Stimulated activated CD4-positive, alpha-beta T cell treated with anti-CD3 and anti-CD28 coated beads, Interleukin-2, amount 100 ng/mL, for 4 hours (primary cell): ENCODE measurements at places on chromosomes 12 and 14.

DNA sequence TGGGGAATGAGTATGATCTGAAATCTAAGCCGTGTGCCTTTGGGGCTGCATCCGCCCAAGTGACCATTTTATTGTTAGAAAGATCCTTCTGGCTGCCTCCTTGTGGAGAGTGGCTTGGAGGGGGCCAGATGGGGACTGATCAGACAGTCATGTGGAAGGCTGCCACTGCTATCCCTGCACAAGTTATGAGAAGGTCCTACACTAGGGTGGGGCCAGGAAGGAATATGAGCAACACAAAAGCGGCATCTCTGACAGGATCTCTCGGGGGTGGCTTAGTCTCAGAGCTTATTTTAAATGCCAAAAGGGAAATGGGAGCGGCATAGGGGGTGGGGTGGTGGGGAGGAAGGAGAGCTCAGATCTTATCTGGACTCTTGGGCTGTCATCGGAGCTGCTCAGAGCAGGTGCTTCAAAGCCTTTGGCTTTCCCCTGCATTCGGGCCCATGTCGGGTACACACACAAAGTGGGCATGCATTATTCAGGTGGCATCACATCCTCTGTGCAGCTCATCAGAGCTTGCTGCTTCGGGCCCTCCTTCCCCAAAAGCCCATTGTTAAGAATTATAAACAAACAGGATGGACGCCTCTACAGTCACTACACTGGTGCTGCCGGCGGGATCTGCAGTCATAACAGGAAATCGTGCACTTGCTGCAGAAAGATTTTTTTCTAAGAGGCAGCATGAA is 805.4 kb downstream of the VRK1 start:
- peak; percentile 37 for DNase-seq

GRCh38 chr12:49675137-49675536 is 32.1 kb downstream of the FMNL3 start:
- no peak for DNase-seq

DNA sequence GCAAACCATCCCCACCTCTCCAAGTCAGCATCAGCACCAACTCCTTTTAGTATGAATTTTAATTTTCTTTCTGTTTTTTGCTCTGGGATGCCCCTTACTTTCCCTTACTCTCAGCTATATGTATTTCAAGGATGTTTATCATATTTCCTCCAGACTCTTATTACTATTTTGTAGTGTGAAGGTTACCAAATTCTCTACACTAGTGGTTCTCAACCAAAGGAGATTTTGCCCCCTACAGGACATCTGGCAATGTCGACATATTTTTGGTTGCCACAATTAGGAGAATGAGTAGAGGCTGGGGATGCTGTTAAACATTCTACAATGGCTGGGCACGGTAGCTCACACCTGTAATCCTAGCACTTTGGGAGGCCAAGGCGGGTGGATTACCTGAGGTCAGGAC is 29.1 kb upstream of the SOS2 start:
- DNase-seq = peak; percentile 2

DNA sequence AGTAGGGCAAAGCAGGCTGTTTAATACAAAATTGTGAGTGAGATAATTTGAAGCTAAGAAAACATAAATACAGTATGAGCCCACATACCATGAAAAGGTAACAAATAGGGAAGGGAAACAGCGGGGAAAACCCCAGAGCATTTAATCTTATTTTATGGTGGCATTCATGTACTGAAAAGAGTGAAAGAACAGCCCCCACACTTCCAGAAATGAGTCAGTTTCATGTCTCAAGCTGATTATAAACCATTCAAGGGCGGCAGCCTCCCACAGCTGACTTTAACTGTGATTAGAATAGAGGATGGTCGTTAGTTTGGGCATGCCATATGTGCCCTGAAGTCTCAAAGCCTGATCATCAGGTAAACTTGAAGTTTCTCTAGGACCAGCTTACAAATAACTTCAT is 64.5 kb downstream of the FOXG1 start:
- DNase-seq = no peak

- DNase-seq = no peak
Observed at GRCh38 chr12:126483145-126484068, 1418.2 kb downstream of the AACS start.

GRCh38 chr12:78260976-78261375 is 430.3 kb downstream of the NAV3 start:
- no peak for DNase-seq

GRCh38 chr12:118970856-118971255 is 10.5 kb upstream of the SRRM4 start:
- DNase-seq = no peak

DNA sequence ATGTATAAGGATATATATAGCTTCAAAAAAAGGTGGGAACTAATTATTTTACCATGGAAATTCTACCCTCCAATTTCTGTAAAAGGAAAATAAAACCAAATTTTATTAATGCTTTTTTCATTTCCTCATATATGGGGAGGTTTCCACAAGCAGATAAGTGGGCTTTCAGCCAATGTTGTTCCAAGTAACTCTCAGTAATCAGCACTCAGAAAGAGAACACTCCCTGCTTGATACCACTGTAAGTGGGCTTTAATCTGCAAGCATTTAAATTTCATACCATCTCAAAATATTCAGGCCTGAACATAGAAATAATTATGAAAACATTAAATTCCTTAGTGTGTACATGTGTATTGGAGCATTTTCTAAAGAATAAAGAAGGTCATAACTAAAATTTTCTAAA is 827.6 kb downstream of the C12orf50 start:
- DNase-seq = no peak

DNA sequence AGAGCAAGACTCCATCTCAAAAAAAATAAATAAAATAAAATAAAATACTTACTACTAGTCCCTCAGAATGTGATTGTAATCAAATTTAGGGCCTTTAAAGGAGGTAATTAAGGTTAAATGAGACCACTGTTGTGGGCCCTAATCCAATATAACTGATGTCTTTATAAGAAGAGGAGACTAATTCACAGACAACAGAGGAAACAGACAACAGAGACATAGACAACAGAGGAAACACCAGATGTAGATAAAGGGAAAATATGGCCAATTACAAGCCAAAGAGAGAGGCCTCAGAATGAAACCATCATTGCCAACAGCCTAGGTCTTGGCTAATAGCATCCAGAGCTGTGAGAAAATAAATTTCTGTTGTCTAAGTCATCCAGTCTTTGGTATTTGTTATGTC is 669.0 kb upstream of the FOXG1 start:
- DNase-seq = no peak

DNA sequence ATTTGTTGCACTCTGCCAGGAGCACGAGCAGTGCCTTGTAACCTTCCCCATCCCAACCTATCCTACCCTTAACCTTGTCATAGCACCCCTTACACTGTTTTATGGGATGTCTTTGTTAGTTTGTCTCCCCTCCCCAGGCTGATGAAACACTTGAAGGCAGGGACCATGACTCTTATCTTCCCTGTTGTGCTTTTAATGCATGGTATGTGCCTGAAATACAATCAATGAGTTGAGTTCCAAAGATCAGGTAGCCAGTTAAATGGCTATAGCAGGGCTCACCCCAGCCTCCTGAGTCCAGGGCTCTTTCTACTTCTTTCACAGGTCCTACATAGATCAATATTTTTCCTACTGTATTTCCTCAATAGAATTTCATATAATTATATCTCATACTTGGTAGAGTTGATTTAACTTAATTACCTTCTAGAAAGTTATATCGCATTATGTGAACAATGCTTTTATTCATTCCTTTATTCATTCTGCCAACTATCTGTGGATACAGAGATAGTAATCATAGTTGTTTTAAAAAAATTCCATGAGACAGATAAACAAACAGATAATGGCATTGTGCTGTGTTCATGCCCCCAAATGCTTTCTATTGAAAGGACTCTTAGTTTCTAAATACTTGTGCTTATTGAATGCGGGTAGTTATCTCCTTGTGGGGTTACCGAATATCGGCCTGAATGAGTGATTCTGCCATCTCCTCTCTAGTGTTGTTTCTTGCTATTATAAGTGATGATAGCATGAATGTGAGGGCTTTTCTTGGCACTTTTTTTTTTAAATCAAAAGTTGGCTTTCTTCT is 347.4 kb downstream of the NPAS3 start:
- no peak for DNase-seq

DNA sequence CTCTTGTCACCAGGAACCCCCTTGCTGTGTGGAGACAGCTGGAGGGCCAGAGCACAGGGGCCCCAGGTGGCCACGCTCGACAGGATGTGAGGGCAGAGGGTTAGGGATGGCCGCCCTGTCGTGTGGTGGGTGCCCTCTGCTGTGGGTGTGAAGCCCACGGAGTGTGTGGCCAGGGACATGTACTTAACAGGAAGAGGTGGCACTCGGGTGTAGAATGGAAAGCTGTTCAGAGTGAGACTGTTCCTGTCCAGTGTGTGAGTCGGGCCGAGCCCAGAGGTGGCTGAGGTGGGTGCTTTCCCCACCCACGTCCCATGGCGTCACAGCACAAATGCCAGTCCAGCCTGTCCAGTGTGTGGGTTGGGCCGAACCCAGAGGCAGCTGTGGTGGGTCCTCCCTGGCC is 47.1 kb downstream of the FBRSL1 start:
- DNase-seq = no peak

GRCh38 chr12:62268956-62269355 is 8.8 kb downstream of the USP15 start:
- no peak for DNase-seq

DNA sequence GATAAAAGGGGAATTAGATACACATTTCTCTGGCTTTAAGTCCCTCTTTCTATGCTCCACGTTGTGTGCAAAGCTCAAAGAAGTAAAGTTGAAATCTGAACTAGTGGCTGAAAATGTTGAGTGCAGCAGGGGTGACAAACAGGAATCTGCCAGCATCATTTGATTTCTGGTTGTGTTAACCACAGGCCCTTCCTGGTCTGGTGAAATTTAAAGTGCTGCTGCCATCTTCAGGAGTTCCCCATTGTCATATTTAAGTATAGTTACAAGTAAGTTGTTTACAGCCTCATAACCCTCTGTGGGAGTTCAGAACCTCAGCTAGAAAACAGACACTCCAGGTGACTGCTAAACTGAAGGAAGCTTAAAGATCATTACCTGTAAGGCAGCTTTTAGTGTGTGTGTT is 90.9 kb upstream of the CCDC196 start:
- no peak for DNase-seq

DNA sequence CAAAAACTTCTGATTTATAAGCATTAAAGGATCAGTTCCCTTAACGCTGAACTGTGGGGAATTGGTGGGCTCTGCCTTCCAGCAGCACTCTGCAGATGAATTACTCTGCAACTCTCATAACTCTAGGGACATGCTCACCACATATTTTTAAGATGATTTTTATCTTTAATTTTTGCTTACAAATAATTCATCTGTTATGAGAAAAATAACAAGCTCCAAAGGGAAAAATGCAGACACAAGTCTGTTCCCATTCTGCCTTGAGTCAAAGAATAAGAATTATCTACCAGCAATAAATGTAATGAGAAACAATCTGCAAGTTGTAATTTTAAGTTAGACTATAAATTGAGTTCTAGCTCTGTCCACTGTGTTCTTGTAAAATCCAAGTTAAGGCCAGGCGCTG is 133.1 kb upstream of the MDM1 start:
- no peak for DNase-seq

- DNase-seq = no peak
Observed at GRCh38 chr12:41743835-41744234, 400.8 kb downstream of the GXYLT1 start.

DNA sequence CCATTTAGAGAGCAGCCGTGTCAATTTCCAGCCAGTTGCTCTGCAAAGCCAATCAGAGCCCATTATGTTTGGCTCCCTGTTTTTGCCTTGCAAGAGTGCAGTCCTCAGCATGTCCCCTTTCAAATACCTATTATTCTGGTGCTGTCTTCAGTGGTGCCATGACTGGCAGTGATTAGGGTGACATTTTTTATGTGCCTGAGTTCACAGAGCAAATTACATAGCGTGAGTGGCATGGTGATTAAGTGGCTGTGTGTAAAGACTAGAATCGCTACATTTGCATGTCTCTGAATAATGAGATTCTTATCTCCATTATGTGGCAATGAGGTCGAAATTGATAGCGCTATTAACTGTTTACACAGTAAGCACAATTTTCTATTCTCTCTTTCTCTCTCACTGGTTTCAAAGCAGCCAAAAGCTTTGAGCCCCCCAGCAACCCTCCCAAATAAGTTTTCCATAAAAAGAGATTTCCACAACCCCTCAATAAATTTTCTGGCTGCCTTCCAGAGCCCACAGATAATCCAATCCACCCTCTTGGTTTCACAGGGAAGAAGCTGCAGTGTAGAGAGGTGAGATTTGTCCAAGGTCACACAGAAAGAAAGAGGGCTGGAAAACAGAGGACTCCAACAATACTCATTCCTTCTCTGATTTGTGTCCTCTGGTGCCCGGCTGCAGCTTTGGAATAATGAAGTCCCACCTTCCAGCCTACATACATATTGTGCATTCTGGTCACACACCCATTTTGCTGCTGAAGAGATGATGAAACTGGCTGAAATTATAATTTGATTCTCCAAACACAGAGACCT is 58.8 kb upstream of the NUDT4 start:
- no peak for DNase-seq

DNA sequence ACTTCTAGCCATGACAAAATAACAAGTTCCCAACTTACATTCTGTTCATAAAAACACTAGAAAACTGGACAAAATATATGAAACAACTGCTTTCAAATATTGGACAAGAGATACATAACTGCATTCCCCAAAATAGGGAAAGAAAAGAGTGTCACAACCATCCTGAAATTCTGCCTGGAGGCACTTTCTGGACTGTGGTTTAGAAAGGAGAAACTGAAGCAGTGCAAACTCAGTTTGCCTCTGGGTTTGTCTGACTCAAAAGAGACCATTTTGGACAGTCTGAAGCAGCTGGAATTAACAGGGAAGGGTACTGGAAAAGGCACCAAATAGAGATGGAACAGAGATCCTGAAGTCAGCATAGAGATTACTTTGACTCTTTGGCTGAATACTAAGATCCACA is 11.3 kb upstream of the SYT1 start:
- no peak for DNase-seq

DNA sequence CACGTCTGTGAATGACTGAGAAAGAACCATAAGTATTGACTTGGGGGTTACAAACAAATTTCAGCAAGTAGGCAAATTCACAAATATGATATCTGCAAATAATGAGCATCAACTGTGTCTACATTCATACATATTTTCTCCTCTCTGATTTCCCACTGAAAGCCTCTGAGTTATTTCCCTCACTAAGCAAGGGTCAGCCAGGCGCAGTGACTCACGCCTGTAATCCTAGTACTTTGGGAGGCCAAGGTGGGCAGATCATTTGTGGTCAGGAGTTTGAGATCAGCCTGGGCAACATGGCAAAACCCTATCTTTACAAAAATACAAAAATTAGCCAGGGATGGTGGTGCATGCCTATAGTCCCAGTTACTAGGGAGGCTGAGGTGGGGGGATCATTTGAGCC is 80.8 kb downstream of the SLC25A21 start:
- no peak for DNase-seq

- DNase-seq = no peak
Observed at GRCh38 chr12:99985129-99985570, 414 bp upstream of the ANKS1B start.

DNA sequence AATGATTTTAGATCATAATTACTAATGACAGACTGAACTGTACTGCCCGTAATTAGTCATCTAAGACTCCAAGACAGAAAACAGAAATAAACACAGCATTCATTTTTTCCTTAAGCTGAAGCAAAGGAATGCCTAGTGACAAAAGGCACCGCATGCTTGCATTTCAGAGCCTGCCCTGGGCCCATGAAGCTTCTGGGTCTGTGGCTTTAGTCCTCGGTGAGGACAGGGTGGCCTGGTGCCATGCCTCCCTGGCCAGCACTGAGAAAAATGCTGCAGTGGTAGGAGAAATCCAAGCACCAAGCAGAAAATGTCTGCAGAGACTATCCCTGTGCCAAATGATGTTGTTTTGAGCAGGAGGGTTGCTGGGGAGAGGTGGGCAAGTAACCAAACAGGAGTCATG is 171.6 kb downstream of the CALM1 start:
- no peak for DNase-seq

GRCh38 chr14:91372671-91373495 is 44.7 kb downstream of the CCDC88C start:
- DNase-seq = no peak
